ENCODE measurements at places on chromosomes 11 and 22. TPM values are rescaled to one million over a fixed set of nuclear protein-coding genes. Genes with fewer than 3 reads are reported as not detected.
A peak's percentile ranks its signal among the peaks of the same experiment; 100 is the strongest.

Gene SMIM35
- total RNA-seq = not detected

Gene GSC2
- not detected for total RNA-seq

Gene HMBS
- total RNA-seq = 27.9 TPM

Gene FIBP
- 83.1 TPM for total RNA-seq

Gene SLC36A4
- total RNA-seq = 13.9 TPM

Gene KCNK7
- total RNA-seq = 0.35 TPM

Gene NPAS4
- not detected for total RNA-seq

Gene CHID1
- total RNA-seq = 51.8 TPM

GRCh38 chr11:107468596-107468995, 11.0 kb upstream of the CWF19L2 start:
- H3K36me3 ChIP-seq = no peaks in the 10 kb centered on the region
- no peak overlapping the region for H3K4me3 ChIP-seq
- no peak overlapping the region for H3K27ac ChIP-seq
- no peak for DNase-seq

GRCh38 chr11:115144914-115145313, 359.3 kb downstream of the CADM1 start:
- no peak overlapping the region for H3K27ac ChIP-seq
- H3K4me3 ChIP-seq = no peak overlapping the region
- DNase-seq = no peak
- H3K4me1 ChIP-seq = no peaks in the 10 kb centered on the region
- H3K27me3 ChIP-seq = peaks cover 5% of the 10 kb centered on the region
- H3K36me3 ChIP-seq = no peaks in the 10 kb centered on the region

DNA sequence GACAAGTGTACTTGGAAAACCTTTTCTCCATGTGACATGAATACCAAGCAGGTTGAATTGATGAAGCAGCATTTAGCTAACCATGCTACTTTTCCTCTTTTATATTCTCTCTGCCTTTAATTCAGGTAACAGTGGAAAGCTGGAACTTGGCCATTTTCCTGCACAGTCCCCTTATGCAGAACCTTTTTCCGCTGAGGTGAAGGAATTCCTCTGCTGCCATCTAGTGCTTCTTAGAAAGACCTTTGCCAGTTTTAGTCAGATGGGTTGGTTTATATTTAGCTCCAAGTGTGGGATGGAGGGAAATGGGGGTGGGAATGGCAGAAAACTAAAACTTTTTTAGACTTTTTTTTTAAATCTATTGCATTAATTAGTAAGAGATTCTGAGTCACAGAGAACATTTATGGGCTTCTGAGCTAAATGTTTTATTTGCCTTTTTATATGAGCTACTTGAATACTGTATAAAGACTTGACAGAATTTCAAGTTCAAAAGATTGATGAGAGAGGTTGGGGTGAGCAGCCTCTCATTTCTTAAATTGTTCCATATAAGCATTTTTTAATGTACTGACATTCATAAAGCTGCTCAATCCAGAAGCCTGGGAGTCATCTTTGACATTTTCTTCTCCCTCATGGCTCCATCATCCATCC, 153.9 kb upstream of the ZC3H12C start:
- DNase-seq = no peak
- no peaks in the 10 kb centered on the region for H3K36me3 ChIP-seq
- H3K4me1 ChIP-seq = no peaks in the 10 kb centered on the region
- H3K4me3 ChIP-seq = no peak overlapping the region
- H3K27me3 ChIP-seq = peaks cover 8% of the 10 kb centered on the region

GRCh38 chr11:130181295-130182272, 22.0 kb downstream of the ST14 start:
- H3K4me1 ChIP-seq = no peaks in the 10 kb centered on the region
- peaks cover 4% of the 10 kb centered on the region for H3K27me3 ChIP-seq
- H3K36me3 ChIP-seq = no peaks in the 10 kb centered on the region
- no peak overlapping the region for H3K4me3 ChIP-seq
- no peak for DNase-seq

- H3K4me3 ChIP-seq = peak overlapping the region; percentile 83
- H3K27me3 ChIP-seq = no peaks in the 10 kb centered on the region
- H3K36me3 ChIP-seq = peaks cover 20% of the 10 kb centered on the region
- peaks cover 38% of the 10 kb centered on the region for H3K4me1 ChIP-seq
- H3K27ac ChIP-seq = peak overlapping the region; percentile 93
These were observed 718 bp upstream of the CCDC88B start for GRCh38 chr11:64339286-64339685.

GRCh38 chr11:118485273-118485672, 42.0 kb upstream of the TTC36 start:
- H3K4me1 ChIP-seq = peaks cover 4% of the 10 kb centered on the region
- no peak for DNase-seq
- H3K36me3 ChIP-seq = peaks cover 28% of the 10 kb centered on the region
- no peak overlapping the region for H3K27ac ChIP-seq

DNA sequence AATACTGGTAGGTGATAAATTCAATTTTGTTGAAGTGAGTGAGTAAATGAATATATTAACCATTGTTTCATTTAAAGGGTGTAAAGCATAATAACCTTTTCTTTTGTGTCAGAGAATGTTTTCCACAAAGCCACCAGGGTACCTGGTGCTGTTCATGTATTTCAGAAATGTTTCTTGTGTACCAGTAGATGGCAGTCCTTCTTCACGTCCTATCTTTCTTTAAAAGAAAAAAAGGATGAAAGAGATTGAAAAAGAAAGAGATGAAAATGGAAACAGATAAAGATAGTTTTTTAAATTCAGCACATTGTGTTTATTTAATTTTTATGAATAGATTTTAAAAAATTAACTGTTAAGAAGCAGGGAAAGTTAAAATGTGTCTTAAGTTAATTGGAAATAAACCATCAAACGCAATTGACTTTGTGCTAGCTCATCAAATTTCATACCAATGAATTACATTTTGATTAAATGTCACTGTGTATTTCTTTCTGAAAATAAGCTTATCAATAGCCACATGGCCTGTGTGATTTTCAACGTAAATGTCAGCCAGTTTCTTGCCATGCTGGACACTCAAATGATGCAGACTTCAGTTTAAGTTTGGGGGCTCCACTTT, 65.5 kb upstream of the CHORDC1 start:
- DNase-seq = no peak
- no peak overlapping the region for H3K4me3 ChIP-seq
- no peaks in the 10 kb centered on the region for H3K4me1 ChIP-seq
- H3K36me3 ChIP-seq = no peaks in the 10 kb centered on the region

GRCh38 chr11:71144736-71145135, 107.6 kb downstream of the SHANK2 start:
- no peak for DNase-seq
- H3K36me3 ChIP-seq = no peaks in the 10 kb centered on the region
- H3K27ac ChIP-seq = no peak overlapping the region
- H3K4me1 ChIP-seq = no peaks in the 10 kb centered on the region
- H3K27me3 ChIP-seq = no peaks in the 10 kb centered on the region

- no peaks in the 10 kb centered on the region for H3K27me3 ChIP-seq
- no peaks in the 10 kb centered on the region for H3K4me1 ChIP-seq
- H3K36me3 ChIP-seq = peaks cover 32% of the 10 kb centered on the region
- no peak overlapping the region for H3K27ac ChIP-seq
These were observed 66.2 kb downstream of the ALX4 start for GRCh38 chr11:44243595-44244343.

DNA sequence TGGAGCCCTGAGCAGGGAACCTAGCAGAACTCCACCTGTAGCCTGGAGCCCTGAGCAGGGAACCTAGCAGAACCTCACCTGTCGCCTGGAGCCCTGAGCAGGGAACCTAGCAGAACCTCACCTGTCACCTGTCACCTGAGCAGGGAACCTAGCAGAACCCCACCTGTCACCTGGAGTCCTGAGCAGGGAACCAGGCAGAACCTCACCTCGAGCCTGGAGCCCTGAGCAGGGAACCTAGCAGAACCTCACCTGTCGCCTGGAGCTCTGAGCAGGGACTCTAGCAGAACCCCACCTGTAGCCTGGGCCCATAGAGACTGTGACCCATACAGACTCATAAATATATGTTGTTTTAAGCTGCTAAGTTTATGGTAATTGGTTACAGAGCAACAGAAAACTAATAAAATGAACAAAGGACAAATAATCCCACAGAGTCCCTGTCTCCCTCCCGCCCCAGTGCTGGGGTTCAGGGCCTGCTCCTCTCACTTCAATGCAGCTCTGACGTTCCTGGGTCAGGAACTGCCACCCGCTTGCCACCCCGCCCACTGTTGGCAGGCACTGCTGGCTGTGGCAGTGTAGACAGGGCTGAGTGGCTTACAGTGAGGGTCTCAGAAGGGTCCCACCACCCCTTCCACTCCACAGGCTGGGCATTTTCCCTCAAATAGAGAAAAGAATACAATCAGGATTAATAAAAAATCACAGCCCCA, 259.1 kb downstream of the TBC1D22A start:
- H3K27ac ChIP-seq = peak overlapping the region; percentile 11
- peaks cover 34% of the 10 kb centered on the region for H3K4me1 ChIP-seq
- H3K4me3 ChIP-seq = no peak overlapping the region
- no peak for DNase-seq
- H3K36me3 ChIP-seq = peaks cover 5% of the 10 kb centered on the region

- H3K4me1 ChIP-seq = no peaks in the 10 kb centered on the region
- H3K4me3 ChIP-seq = no peak overlapping the region
- no peak for DNase-seq
These were observed 3.7 kb downstream of the SMIM35 start for GRCh38 chr11:118082880-118083552.

DNA sequence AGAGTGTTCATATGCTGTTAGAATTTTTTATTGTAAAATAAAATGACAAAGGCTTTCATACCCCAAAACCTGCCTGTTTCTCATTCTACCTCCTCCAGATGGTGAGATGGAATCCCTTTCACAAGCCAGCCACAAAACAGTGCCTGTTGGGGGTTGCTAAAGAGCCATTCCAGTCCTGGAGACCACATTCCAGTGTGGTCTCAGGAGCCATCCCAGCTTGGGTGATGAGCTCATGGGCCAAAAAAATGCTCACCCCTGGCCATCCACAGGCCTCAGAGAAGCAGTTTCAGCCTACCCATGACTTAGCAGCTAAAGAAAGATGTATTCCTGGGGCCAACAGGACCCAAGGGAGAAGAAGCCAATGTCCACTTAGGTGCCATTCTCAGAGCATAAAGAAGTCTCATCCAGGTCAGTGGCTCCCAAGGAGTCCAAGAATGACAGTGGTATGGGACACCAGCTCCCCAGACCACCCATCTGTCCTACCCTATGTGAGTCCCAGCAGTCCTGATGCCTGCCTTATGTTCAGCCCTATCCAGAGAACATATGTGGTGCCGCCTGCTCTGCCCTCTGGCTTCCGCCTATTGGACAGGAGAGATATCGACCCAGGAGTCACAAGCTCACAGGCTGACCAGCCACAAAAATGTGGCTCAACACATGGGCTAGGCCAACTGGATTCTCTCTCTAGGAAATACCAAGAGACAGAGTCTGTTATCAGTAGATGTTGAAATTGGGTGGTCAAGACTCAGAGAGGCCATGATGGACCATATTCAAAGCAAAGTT, 26.4 kb downstream of the C11orf91 start:
- no peaks in the 10 kb centered on the region for H3K36me3 ChIP-seq
- no peak overlapping the region for H3K27ac ChIP-seq
- H3K4me1 ChIP-seq = no peaks in the 10 kb centered on the region
- peaks cover 14% of the 10 kb centered on the region for H3K27me3 ChIP-seq
- DNase-seq = no peak

GRCh38 chr11:72352859-72353551, 81.3 kb downstream of the CLPB start:
- H3K4me3 ChIP-seq = no peak overlapping the region
- H3K36me3 ChIP-seq = peaks cover 3% of the 10 kb centered on the region
- H3K4me1 ChIP-seq = no peaks in the 10 kb centered on the region
- H3K27ac ChIP-seq = no peak overlapping the region

GRCh38 chr11:115112754-115113153, 391.5 kb downstream of the CADM1 start:
- no peak overlapping the region for H3K4me3 ChIP-seq
- DNase-seq = no peak
- no peaks in the 10 kb centered on the region for H3K4me1 ChIP-seq
- H3K36me3 ChIP-seq = no peaks in the 10 kb centered on the region

DNA sequence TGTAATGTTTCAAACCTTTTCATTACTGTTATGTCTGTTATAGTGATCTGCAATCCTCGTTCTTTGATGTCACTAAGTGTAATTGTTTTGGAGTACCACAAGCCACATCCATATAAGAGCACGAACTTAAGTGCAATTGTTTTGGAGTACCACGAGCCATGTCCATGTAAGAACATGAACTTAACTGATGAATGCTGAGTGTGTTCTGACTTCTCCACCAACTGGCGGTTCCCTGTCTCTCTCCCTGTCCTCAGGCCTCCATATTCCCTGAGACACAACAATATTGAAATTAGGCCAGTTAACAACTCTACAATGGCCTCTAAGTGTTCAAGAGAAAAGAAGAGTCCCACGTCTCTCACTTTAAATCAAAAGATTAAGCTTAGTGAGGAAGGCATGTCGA, 23.5 kb downstream of the TESMIN start:
- H3K27me3 ChIP-seq = no peaks in the 10 kb centered on the region
- no peaks in the 10 kb centered on the region for H3K36me3 ChIP-seq
- no peaks in the 10 kb centered on the region for H3K4me1 ChIP-seq
- no peak overlapping the region for H3K27ac ChIP-seq
- no peak for DNase-seq
- H3K4me3 ChIP-seq = no peak overlapping the region

Data from activated naive CD4-positive, alpha-beta T cell treated with anti-CD3 and anti-CD28 coated beads for 36 hours (primary cell).